ENCODE measurements at places on chromosomes 5 and 9. TPM values are rescaled to one million over a fixed set of nuclear protein-coding genes. Genes with fewer than 3 reads are reported as not detected.

- DNase-seq = no peak
Observed at GRCh38 chr5:132281856-132282614, 12.2 kb upstream of the SLC22A4 start.

P4HA2 gene
- 19.6 TPM for total RNA-seq

PTPRD gene
- total RNA-seq = 9.6 TPM

DNA sequence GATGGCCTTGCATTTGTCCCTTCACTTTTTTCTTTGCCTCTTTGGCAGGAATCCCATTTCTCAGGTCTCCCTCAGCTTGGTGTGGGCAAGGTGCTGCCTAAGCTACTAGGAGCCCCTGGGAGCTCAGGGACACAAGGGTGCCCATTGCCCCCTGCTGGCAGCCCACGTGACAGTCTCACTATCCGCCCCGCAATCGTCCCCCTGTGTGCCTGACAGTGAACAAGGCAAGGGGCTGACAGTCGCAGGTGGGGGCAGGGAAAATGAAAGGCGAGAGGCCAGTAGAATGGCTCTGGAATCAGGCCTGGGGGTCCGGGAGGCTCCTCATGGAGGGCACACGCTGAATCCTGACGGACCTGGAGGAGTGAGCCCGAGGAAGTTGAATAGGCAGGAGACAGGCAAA is 2.0 kb upstream of the PCDH12 start:
- no peak for DNase-seq

DNA sequence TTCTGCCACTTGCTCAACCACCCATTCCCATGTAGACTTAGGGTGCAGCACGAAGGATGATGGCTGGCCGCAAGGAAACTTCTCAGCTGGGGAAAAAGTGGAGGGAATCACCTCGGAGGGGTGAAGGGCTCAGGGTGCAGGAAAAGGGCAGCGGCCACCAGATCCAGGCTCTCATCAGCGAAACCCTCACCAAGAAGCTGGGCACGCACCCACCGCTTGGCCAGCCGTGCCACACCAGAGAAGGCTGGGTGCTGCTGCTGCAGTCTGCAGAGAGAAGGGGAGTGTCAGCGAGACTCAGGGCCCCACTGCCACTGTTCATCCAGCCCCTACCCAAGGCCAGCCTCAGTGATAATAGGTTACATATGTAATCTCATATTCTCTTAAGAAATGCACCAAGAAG is 8.6 kb downstream of the NOL6 start:
- DNase-seq = no peak

DNA sequence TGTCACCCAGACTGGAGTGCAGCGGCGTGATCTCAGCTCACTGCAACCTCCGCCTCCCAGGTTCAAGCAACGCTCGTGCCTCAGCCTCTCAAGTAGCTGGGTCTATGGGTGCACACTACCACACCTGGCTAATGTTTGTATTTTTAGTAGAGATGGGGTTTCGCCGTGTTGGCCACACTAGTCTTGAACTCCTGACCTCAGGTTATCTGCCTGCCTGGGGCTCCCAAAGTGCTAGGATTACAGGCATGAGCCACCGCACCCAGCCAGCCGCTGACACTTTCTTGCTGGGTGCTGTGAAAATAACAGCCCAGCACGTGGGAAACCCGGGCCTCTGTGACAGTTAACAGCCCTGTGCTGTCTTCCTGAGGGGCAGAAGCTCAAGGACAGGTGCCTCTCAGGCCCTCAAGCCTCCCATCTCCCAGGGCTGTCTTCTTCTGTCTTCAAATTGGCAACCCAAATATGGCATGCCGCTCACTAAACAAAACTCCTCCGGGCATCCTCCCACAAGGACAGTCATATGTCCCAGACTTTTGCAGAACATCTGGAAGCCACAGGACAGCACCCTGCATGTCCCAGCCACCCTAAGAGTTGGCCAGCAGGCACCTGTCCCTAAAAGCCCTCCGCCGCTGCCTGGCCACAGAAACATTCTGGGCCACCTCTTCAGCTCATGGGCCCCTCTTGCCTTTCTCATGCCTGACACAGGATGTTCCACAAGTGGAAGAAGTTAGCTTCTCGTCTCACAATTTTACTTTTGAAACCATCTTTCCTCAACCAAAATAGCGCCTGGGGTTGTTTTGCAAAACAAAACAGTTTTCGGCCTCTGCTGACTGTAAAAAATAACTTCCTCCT is 233.6 kb downstream of the SYK start:
- no peak for DNase-seq

DNA sequence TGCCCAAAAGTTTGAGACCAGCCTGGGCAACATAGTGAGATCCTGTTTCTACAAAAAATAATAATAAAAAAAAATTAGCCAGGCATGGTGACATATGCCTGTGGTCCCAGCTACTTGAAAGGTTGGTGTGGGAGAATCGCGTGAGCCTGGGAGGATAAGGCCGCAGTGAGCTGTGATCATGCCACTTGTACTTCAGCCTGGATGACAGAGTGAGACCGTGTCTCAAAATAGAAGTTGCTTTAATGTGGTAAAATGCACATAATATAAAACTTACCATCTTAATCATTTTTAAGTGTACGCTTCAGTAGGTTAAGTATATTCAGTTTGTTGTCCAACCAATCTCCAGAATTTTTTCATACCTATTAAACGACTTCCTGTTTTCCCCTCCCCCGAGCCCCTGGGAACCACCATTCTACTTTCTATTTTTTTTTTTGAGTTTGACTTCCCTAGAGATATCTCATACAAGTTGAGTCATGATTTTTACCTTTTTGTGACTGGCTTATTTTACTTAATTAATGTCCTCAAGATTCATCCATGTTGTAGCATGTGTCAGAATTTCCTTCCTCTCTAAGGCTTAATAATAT is 120.1 kb upstream of the POC5 start:
- no peak for DNase-seq

GRCh38 chr5:123358751-123359150 is 64.5 kb downstream of the CEP120 start:
- no peak for DNase-seq

IFNA4 gene
- not detected for total RNA-seq

DNA sequence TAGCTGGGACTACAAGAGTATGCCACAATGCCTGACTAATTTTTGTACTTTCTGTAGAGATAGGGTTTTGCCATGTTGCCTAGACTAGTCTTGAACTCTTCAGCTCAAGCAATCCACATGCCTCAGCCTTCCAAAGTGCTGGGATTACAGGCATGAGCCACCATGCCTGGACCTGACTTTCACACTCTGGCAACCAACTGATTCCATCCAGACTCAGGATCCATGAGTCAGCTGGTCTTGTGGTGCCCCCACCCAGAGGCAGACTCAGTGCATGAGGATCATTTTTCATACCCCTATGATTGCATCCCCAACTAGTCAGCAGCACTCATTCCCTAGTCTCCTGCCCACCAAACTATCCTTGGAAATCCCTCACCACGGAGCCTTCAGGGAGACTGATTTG is 375.9 kb downstream of the ANXA1 start:
- DNase-seq = peak; percentile 11

SEMA5A gene
- total RNA-seq = 2.7 TPM

- DNase-seq = no peak
Observed at GRCh38 chr9:137694962-137695875, 76.4 kb downstream of the EHMT1 start.

GRCh38 chr5:89662499-89662898 is 747.1 kb downstream of the CETN3 start:
- DNase-seq = no peak

DNA sequence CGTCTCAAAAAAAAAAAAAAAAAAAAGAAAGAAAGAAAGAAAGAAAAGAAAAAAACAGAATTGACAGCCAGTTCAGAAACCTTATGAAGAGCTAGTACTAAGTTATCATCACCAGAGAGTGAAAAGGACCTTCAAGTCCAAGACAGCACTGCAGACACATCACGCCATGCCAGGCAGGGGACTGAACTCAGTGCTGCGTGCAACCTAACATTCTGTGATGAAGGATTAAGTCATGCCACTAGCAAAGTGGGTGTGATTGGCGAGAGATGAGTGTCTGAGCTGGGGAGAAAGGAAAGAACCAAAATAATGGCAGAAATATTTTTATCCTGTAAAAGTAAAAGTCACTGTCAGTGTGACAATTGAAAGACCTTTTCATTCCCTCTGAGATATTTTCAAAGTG is 54.7 kb downstream of the MAP1B start:
- no peak for DNase-seq

DNA sequence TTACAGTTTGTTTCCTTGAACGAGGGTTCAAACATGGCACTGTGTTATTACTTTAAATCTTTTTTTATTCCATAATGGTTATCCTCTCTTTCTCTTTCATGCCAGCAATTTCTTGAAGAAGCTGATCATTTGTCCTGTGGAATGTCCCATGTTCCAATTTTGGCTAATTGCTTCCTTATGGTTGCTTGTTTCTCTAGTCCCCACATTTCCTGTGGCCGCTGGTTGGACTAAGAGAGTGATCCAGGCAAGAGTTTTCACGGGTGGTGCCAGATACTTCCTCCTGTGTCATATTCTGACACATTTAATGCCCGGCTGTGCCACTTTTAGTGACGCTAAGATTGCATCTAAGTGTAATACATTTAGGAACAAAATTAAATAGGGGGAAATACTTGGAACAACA is 83.8 kb upstream of the FAM169A start:
- no peak for DNase-seq

ANKRD18B gene
- total RNA-seq = 3.7 TPM

INSL6 gene
- total RNA-seq = not detected

DNA sequence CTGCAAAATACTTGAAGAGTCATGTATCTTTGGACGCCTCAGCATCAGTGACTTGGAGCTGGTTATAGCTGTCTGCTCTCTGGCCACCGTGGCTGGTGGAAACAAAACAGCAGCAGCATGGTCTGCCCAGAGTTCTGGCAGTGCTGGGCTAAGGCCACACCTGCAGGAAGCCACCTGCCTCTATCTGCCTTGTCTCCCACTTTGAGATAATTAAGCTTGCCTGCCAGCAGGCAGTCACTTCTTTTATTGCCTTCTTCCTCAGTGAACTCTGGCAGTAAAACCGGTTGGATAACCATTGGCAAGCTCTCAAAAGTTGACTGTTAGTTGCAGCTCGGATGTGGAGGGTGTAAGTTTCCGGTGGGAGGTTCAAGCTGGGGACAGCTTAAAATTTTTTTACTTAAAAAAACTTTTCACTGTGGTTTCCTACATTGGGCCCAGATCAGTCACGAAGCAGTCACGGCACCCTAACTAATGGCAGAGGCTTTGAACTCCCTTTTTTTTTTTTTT is 4.9 kb downstream of the SMIM3 start:
- DNase-seq = peak; percentile 74

DNA sequence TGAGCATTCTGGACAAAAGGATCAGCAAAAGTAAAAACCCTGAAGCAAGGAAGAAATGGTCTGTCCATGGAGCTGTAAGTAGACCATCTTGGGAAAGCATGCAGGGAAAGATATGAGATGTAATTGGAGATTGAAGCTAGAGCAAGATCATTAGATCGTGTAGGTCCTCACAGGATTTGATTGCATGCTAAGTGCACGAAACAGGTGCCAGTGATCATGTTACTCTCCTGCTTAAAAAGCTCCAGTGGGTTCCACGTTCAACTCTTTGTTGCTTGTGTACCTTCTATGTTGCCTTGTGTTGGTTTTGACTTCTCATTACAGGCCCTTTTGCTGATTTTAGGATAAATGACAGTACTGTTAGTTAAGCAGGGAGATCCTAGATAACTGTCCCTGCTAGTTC is 442.0 kb downstream of the DMRT2 start:
- no peak for DNase-seq

FBP2 gene
- total RNA-seq = not detected

DNA sequence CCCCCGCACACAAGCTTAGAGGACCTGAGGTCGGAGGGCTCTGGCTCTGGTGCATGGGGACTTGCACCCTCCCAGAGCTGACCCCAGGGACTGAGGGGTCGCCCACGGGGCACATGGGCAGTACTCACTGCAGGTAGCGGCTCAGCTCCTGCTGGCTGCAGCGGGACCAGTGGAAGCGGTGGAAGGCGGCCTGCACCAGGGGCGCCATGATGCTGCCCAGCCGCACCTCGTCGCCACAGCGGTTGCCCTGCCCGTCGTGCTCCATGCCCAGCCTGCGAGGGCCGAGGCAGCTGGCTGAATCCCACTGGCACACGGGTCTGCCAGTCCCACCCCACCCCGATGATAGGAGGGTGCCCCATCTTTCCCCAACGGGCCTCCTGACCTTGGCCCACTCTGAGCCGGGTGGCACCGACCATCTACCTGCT is 93.8 kb downstream of the ZNF354C start:
- no peak for DNase-seq

DNA sequence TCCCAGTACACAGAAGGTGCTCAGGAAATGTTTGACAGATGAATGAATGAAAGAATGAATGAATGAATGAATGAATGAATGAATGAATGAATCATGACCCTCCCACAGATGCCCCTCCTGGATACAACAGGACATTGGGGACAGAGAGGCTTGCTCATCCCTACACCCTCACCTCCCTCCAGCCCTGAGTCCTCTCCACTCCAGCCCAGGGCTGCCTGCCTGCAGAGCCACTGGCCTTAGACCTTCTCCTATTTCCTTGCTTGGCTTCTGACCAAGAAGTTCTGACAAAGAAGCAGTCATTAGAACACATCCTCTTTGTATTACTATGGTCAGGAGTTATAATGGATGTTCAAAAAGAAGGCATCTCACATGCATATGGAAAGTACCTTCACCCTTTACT is 240.7 kb upstream of the DAPK1 start:
- peak; percentile 47 for DNase-seq

- no peak for DNase-seq
Observed at GRCh38 chr5:125814119-125814518, 609.1 kb upstream of the GRAMD2B start.

DNA sequence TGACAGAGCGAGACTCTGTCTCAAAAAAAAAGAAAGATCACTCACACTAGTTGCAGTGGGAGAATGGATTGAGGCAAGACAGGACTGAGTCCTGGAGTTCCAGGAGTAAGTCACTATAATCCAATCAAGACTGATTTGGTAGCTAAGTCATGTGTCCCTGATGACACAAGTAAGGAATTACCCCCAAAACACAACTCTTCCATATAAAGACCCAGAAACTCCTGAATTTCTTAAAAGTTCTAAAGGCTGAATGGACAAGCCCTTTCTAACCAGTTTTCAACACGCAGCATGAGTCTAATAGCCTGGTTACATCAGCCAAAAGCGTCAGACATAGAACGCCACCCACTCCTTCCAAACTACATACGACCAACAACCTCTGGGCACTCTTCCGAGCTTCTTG is 2.5 kb downstream of the ZFP62 start:
- no peak for DNase-seq

GRCh38 chr9:37453827-37454226 is 11.4 kb downstream of the ZBTB5 start:
- DNase-seq = no peak

GRCh38 chr9:115086461-115086860 is 31.5 kb downstream of the TNC start:
- DNase-seq = no peak

FAM153A gene
- total RNA-seq = 1.4 TPM

DNA sequence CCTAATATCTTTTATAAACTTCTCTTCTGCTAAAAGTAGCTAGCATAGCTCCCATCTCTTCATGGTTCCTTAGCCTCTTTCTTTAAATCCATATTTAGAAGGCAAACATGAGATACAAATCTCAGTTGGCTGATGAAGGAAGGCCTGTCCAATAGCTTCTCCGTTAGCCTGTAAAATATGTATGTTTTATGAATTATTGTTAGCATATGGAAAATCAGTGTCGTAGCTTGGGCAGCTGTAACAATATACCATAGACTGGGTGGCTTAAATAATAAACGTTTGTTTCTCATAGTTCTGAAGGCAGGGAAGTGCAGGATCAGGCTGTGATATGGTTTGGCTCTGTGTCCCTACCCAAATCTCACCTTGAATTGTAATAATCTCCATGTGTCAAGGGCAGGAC is 63.8 kb downstream of the PBX3 start:
- DNase-seq = no peak

All from HT1080 (cell line).